ENCODE measurements at places on chromosomes 1 and 21.

DNA sequence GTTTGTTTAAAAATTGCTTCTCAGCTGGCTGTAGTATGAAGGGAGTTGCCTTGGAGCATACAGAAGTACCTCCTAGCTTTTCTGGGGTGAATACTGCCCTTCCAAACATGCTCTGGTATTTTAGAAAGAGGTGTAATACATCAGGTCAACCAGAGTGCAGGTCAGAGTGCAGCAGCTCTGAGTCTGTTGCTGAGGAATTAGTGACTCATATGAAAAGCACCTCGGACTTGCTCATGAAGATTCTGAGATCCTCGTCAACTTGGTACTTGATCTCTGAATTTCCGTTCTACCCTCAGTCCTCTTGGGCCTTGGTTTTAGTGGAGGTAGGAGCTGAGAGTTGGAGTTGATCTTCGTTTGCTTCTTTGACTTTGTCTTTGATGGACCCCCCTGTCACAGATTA lies 67.3 kb downstream of the NOS1AP start:
- DNase-seq = no peak

GRCh38 chr1:8374812-8375211 lies 56.9 kb downstream of the SLC45A1 start:
- DNase-seq = peak; percentile 10

DNA sequence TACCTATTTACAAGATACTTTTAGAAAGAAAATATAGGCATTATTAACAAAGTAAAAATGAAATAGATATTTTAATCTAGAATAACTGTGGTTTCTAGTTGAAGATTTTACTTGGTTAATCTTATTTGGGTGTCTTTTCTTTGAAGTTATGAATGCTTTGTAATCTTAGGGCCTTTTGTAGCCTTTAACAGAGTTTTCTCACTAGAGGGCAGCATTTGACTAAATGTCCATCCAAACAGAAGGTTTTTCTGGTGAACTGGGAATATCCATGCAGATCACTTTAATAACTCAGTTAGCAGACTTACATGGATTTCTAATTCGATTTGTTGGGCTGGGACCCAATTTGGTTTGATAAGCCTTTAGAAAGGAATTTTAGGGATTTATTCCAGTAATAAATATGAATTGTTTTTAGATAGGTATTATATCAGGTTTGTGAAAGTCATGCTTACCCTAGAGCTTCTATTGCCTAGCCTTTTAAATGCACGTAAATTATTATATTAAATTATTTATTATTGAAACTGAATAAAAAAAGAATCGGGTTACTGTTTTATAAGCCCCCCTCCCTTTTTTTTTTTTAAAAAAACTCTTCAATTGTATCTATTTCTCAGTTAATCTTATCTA lies 119.7 kb downstream of the ZNF326 start:
- DNase-seq = peak; percentile 30

GRCh38 chr1:55827350-55827749 lies 612.2 kb upstream of the USP24 start:
- DNase-seq = no peak

GRCh38 chr1:211318576-211319280 lies 7.9 kb upstream of the TRAF5 start:
- DNase-seq = no peak

- no peak for DNase-seq
Observed at GRCh38 chr21:44742418-44743153, 31.2 kb upstream of the TSPEAR start.

- no peak for DNase-seq
Observed at GRCh38 chr1:207393610-207394009, 60.5 kb upstream of the CR2 start.

GRCh38 chr1:11641776-11642305 lies 12.4 kb downstream of the FBXO2 start:
- no peak for DNase-seq

- no peak for DNase-seq
Observed at GRCh38 chr1:198873696-198874230, 234.9 kb downstream of the PTPRC start.

DNA sequence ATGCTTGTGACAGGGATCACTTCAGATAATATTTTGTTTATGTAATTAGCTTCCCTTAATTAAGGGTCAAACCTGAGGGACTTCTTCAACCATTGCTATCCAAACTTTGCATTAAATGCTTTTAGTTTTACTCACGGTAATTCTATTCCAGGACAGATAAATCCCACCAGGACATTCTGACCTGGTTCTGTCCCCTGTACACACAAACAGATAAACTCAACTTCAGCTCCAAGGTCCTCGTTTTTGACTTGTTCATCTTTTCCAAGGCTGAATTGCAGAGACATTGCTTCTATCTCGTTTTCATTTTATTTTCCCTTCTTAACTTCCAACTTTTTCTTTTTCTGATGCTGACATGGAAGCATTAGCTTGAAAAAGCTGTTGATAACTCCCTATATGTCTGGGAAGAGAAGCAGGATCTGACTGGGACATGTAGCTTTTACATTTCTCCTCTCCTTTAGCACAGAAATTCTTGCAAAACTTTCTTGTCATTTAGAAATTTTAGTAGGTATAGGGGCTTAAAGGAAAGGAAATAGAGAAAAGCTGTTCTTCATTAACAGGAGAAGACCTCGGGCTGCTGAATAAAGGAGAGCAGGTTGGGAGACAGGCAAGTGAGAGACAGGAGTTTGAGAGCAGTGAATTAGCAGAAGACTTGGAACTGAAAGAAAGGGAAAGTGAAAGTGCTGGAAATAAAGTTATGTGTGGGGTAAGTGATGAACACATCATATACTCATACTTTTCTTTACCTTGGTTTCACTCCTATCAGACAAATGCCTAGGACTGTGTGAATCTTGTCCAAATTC lies 231.7 kb upstream of the B3GALT2 start:
- DNase-seq = peak; percentile 27

GRCh38 chr1:183635099-183635605 lies 431 bp downstream of the ARPC5 start:
- DNase-seq = peak; percentile 9

DNA sequence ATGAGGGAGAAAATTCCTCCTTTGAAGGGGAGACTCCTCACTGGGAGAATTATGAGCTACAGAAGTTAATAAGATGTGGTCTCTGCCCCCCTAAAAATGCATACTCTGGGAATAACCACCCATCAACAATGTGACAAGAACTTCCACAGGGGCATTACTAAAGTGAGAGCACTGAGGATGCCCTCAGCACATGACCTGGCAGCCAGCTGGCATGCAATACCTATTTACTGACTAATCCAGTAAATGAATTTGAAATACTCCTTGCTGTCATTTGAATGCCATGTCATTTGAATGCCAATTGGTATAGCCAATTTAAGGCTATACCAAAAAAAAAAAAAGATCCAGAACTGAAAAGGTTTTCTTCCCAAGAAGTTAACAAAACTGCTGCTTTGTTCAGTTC lies 30.8 kb downstream of the PLPP3 start:
- no peak for DNase-seq

- no peak for DNase-seq
Observed at GRCh38 chr1:2202843-2203601, 8.4 kb upstream of the FAAP20 start.

DNA sequence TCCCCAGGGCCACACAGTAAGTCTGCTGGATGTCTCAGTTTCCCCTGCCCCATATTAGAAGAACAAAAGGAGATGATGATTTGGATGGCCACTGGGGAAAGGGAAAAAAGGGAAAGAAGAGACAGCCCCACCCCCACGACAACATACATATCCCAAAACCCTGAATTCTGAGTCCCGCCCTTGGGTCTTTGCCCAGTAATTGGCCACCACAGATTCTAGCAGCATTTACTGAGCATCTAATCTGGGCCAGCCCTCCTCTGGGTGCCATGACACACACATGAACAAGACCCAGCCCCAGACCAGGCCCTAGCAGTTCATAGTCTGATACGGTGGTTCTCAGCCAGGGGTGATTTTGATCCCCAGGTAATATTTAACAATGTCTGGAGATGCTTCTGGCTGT lies 5.2 kb upstream of the TTC4 start:
- no peak for DNase-seq

- DNase-seq = no peak
Observed at GRCh38 chr1:81596341-81596740, 204.4 kb upstream of the ADGRL2 start.

- DNase-seq = peak; percentile 78
Observed at GRCh38 chr1:28971980-28972771, 57.8 kb downstream of the EPB41 start.

DNA sequence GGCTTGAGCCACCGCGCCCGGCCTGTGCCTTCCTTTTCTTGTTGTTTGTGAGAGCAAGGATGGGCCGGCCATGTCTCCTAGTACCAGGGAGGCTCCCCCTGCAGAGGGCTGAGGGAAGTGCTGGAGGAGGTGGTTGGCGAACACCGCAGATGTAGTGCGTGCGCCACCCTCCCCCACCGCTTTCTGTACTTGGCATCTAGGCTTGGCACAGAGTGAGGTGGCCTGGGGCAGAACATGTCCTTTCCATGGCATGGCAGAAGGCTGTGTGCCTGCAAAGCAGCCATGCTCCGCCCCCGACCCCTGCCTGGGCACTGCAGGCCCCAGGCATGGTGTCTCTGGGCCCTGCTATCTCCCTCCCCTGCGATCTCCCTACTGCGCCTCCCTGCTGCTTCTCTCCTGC lies 30.7 kb downstream of the ALPL start:
- no peak for DNase-seq

DNA sequence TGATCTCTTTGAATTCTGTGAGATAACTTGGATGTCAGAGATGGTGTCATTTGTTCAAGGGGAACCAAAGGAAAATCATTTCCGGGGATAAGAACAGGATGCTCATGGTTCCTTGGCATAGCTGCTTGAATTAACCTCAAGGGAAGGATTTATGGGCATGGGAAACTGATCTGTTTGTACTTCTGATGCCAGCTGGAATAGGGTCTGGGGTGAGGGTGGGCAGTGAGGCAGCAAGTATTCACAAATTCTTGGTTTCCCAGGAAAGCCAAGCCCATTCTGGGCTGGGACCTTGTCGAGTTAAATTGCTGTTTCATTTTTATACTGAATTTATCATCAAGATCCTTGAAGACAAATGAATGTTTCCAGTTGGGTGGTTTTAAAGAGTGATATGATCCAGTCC lies 14.1 kb downstream of the INTS3 start:
- no peak for DNase-seq

- no peak for DNase-seq
Observed at GRCh38 chr21:31707499-31707898, 24.4 kb downstream of the SCAF4 start.

DNA sequence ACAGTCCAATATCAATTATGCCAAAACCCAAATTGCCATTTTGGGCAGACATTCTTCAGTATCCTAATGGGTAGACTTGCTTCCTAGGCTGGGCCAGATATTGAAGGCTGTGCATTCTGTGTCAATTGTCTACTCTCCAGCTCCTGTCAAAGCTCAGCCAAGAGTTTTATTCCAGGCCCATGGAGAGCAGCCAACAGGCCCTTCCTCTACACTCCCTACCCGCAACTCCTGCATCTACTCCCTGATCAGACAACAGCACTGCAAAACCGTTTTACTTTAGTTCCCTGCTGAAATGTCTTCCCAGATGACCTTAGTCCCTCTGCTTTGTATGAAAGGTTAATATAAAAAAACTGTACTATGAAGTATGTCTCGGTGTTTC lies 6.6 kb upstream of the ADORA3 start:
- no peak for DNase-seq

DNA sequence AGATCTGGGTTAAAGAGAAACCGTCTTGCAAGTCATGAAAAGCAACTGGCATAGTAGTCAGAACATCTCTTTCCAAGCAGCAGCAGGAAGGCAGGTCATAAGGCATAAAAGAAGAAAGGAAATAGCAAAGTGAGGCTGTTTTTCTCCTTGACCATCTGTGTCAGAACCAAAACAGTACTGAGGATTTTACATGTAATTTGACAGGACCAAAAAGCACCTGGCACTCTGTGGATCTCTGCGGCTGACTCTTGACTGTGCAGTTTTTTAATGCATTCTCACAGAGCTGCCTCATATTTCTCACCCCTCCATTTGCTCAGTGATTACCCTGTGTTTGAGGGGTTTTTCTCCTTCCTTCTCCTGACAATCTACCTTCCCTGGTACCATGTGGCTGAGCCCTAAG lies 17.7 kb downstream of the TBX15 start:
- DNase-seq = no peak

DNA sequence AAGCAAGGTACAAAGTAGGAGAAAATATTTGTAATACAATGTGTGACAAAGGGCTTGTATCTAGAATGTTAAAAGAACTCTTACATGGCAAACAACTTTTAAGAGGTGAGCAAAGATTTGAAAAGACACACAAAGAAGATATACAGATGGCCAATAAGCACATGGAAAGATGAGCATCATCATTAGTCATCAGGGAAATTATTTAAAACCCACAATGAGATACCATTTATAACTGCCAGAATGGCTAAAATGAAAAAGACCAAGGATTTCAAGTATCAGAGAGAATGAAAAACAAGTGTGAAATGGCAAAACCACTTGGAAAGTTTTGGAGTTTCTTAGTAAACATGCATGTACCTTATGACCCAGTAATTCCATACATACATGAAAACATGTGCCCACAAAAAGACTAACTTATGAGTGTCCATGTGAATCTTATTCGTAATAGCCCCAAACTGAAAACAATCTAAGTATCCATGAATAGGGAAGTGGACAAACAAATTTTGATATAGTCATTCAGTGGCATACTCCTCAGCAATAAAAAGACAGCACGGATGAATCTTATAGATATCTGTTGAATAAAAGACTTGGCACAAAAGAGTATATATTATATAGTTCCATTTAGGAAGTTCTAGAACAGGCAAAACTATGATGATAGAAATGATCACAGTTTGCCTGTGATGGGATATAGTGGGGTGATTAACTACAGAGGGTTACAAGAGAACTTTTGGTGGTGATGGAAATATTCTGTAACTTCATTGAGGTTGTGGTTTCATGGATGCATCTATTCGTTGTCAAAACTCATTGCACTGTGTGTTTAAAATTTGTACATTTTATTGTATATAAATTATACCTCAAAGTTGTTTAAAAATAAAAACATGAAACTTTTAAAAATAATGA lies 82.0 kb downstream of the DISP1 start:
- no peak for DNase-seq

GRCh38 chr1:22731924-22732720 lies 21.5 kb downstream of the EPHB2 start:
- DNase-seq = no peak

DNA sequence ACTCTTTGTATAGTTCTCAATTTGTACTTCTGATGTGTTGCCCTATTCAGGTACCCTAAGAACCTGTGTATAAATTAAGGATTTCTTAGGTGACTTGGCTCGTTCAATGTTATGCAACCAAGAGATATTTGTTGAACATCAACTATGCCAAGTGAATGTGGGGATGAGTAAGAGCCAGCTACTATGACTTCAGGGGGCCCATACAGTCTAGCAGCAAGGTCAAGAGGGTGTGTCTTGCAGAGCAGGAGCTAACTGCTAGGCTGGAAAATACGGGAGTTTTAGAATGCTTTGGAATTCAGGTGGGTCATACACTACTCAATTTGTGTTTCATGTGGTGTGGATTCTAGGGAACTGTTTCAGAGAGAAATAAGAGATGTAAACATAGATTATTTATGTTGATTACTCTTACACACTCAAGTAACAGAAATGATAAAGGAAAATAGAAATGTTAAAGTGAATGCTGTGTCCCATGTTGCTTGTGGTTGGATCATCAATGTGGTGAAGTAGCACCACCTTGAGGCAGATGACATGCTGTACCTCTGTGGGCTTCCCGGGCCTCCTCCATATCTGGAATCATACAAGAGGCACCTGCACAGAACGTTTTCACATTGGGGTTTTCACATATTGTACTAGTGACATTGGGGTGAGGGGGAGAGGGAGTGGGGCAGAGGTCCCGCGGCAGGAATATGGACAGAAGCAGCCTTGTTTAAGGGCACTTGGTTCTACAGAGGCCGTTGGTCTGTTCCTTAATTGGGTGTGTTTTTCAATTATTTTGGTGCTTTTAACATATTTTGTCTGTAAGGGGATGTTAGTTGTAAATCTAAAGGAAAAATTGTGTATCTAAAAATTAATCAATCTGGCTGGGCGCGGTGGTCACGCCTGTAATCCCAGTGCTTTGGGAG lies 12.4 kb downstream of the ARPC5 start:
- DNase-seq = peak; percentile 57

Measured in hematopoietic multipotent progenitor cell treated with erythropoietin and hydrocortisone succinate and interleukin-3 and kit ligand, for 15 days (in vitro differentiated cells).